ENCODE measurements at places on chromosomes 7 and 10.

- peak; percentile 73 for DNase-seq
Observed at GRCh38 chr10:97463363-97464132, 17.6 kb downstream of the ZDHHC16 start.

GRCh38 chr10:124325633-124325914, 93.1 kb downstream of the OAT start:
- no peak for DNase-seq

- DNase-seq = no peak
Observed at GRCh38 chr7:50358041-50358705, 53.7 kb downstream of the IKZF1 start.

GRCh38 chr10:86105640-86106039, 261.0 kb downstream of the GRID1 start:
- no peak for DNase-seq

- DNase-seq = no peak
Observed at GRCh38 chr7:82677493-82677892, 233.9 kb upstream of the CACNA2D1 start.

- peak; percentile 42 for DNase-seq
Observed at GRCh38 chr10:80871083-80871482, 333.4 kb downstream of the SH2D4B start.

DNA sequence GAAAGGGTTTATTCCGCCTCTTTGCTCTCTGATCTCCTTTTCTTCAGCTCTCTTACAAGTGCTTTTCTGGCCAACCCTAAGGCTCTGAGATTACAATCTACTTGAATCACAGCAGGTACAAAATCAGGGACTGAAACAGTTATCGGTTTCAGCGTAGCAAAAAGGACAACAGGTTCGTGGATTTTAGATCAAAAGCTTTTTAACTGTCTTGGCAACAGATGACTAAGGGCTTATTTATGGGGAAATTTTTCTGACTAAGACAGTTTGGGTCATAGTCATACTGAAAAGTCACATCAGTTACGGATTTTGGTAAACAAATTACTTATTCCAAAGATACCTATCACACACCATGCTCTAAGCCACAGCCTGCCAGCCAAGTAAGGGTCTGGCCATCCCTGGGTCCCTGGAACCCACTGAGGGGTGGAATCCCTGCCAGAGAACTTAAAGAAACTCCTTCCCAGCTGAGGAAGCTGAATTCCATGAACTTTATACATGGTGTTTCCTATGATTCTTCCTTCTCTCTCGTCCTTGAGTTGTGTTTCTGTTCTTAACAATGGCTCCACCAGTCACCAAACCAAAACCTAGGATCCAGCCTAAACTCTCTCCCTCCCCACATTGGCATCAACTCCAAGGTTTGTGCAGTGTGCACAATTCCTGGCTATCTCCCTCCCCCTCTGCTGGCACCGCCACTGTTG, 169.3 kb downstream of the FAM107B start:
- no peak for DNase-seq

GRCh38 chr7:109479388-109479787, 909.7 kb downstream of the DNAJB9 start:
- DNase-seq = peak; percentile 2

- DNase-seq = no peak
Observed at GRCh38 chr10:78565841-78566240, 502.9 kb upstream of the ZMIZ1 start.

DNA sequence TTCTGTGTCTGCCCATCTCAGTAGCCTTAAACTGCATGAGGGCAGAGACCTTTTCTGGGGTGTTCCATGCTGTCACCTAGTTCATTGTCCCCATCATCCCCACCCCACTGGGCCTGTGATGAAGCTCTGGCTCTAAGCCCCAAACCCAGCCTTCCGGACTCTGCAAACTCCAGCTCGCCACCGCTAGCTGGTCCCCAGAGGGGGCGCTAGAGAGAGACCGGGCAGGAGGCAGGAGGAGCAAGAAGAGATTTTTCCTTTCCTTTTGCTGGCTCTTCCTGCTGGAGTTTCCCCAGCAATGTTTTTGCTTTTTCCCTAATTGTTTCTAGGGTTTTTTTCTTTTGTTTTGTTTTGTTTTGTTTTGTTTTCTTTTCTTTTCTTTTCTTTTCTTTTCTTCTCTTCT, 234.4 kb downstream of the TEX36 start:
- peak; percentile 70 for DNase-seq

DNA sequence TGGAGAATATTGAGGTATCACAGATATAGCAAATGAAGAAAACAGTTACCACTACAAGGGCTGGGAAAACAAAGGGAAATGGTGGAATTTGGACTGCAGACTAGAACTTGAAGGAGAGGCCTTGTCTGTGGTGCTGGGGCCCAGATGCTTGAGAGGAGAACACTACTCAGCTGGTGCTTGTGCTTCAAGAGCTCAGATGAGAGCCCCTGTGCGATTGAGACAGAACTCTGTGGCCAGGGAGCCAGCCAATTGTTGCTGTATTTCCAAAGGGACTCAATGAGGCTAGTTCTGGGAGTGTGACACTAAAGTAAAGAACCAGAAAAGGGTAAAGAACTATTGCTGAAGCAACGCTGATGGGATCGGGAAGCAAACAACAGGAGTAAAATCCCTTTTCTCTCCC, 406.5 kb upstream of the SEMA3D start:
- DNase-seq = no peak

DNA sequence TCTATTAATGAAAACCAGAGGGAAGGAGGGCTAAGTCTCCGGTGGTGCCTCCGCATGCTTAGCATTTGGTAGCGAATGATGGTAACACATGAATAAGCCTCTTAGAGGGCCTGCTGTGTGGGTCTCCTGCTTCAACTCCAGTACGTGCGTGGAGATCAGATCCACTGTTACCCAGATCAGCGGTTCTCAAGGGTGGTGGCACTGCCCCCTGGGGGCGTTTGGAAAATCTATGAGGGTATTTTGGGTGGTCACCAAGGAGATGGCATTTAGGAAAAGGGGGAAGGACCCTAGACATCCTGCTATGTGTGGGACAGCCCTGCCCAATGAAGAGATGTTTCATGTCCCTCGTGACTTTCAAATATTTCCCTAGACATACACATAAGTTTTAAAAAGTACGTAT, 57.1 kb upstream of the TM9SF3 start:
- no peak for DNase-seq

- no peak for DNase-seq
Observed at GRCh38 chr10:70834441-70835151, 18.8 kb downstream of the SGPL1 start.

DNA sequence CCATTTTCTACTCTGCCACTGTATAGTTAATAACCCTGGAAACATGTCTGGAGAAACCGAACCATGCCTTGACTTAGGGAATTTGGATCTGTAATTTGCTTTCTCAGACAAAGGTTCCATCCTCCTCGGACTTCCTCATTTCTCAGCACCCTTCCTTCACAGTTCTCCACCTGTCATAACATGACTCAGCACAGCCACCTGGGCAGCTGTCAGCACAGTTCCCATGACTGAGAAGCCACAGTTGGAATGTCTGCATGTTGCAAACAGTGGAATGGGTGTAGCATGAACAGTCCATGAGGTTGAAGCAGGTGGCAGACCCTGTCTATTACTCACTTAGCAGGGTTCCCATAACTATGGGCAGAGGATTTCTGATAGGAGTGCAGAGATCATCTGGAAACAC, 634 bp upstream of the OR9A4 start:
- no peak for DNase-seq

DNA sequence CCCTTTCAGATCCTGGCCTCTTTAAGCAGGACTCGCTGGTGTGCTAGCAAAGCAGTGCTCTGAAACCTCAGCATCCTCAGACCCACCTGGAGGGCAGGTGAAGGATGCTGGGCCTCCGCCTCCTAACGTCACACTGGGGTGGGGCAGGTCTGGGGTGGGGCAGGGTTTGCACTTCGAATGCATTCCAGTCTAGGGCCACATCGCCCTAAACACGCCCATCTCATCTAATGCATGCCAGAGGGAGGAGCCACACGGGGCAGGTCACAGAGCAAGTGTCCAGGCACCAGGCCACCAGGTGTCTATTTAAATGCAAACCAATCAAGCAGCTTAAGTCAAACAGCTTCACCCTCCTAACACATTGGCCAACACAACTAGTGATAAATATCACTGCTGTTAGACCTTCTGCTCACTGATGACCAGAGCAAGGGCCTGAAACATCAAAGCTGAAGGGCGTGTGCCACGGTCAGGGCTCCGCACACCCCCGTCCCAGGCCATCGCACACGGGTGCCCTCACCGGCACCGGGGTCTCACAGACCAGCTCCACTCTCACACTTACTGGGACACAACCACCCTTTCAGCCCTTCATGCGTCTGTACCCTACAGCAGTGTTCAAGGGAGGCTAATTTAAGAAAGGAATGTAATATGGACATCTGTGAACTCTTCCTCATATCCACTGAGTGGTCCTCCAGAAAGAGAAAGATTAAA, 47.1 kb downstream of the DIP2C start:
- DNase-seq = no peak

DNA sequence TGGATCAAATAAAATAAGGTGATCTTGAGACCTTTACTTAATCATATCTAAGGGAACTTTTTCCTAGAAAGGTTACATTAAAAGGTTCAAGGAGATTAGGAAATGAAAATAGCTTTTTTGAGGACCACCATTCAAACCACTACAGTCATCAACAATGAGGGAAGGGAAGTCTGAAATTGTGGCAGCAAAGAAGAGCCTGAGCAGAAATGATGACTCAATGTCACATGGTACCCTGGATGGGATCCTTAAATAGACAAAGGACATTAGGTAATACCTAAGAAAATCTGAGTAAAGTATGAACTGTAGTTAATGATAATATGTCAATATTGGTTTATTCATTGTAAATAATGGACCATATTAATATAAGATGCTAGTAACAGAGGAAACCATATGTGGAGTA, 236.0 kb downstream of the SEMA3D start:
- peak; percentile 65 for DNase-seq
